Fibroblast of skin of scalp (primary cell): ENCODE measurements at places on chromosomes 4 and X.

DNA sequence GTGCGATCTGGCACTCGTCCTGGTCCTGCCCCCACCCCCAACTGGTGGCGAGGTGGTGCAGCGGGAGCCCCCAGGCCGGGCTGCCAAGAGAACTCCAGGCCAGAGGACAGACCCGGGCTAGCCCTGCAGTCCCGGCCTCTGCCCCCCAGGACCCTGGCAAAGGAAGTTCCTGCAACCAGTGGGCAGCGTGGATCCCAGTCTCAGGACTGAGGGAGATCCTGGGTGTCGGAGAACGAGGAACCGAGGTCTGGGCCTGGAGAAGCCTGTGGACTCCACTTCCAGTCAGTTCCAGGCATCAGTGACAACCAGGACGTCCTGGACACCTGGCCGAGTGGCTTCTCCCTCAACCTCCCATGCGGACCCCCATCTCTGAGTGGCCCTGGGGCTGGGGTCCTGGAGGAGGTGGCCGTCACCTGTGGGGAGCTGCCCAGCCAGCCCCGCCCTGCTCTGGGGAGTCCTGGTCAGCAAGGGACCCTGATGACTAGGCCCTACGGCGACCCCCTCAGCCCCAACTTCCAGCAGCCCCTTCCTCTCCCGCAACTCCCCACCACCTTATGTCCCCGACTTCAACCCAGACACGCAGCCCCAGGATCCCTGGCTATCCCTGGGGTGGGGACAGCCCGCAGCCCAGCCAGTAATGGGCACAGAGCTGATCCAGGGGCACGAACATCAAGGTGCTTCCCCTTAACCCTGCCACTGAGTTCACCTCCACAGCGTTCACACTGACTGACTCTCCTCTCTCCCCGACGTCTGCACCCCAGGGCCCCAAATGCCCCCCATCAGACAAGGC is 53.7 kb upstream of the NKX1-1 start:
- DNase-seq: no peak

- no peak for DNase-seq
These were observed 411.3 kb upstream of the EMCN start for GRCh38 chr4:100929135-100929534.

GRCh38 chr4:142925161-142925560 is 79.1 kb upstream of the INPP4B start:
- no peak for DNase-seq

GRCh38 chr4:89725268-89725667 is 111.7 kb downstream of the SNCA start:
- peak; percentile 31 for DNase-seq

DNA sequence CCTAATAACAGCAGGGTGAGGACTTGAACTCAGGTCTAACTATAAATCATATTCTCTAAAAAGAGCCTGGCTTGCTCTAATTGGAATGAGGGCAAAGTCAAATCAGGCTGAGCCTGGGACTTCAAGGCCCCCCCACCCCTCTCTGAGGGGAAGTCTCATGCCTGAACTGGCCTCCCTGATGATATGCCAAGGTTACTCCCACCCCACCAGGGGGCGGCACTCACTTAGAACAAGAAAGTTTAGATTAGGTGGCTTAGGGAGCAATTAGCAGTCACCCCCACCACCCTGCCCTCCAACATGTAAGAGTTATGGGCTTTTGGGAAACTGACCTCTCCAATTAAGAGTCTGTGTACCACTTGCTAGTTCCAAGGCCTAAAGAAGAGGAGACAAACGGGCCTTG is 2.7 kb downstream of the FOXO4 start:
- peak; percentile 35 for DNase-seq

GRCh38 chr4:75633846-75634245 is 3.5 kb upstream of the CDKL2 start:
- peak; percentile 56 for DNase-seq

GRCh38 chr4:127809173-127809800 is 27.2 kb downstream of the HSPA4L start:
- DNase-seq: peak; percentile 1

- DNase-seq: no peak
These were observed 83.1 kb upstream of the FAT4 start for GRCh38 chr4:125231661-125232060.

- no peak for DNase-seq
These were observed 132.8 kb upstream of the MAP9 start for GRCh38 chr4:155509555-155509954.

DNA sequence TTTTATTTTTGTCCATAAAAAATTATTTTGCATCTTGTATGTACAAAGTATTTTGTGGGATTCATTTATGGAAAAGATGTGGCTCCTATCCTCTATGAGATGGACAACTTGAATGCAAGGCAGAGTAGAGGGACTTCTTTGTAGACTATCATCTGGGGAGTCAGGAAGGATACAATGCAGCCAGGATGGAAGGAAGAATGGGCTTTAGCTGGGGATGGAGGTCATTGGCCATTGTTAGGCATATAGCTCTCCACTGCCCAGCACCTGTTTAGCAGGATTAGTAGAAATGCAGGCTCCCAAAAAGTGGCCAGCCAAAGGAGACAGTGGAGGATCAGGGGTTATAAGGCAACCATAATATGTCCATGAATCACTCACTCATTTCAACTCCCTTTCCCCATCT is 5.1 kb upstream of the TLL1 start:
- DNase-seq: no peak

GRCh38 chr4:185246453-185246852 is 37.1 kb downstream of the SNX25 start:
- no peak for DNase-seq

GRCh38 chr4:101948951-101949350 is 158.4 kb downstream of the BANK1 start:
- DNase-seq: no peak

DNA sequence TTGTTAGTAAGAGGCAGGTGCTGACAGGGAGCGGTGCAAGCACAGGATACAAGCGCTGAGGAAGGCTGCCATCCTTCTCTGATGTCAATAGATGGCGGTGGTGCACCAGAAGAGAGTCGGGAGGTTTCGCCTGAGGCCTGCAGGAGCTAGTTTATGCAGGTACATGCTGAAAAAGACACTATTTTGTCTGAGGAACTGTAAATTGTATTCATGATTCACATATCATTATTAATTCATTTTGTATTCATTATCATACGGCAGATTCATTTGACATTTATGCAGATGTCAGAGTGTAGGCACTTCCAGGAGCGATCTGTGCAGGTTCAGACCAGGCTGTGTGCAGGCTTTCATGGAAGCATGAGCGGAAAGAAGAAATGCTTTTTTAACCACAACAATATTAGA is 824.0 kb downstream of the STIM2 start:
- peak; percentile 64 for DNase-seq

DNA sequence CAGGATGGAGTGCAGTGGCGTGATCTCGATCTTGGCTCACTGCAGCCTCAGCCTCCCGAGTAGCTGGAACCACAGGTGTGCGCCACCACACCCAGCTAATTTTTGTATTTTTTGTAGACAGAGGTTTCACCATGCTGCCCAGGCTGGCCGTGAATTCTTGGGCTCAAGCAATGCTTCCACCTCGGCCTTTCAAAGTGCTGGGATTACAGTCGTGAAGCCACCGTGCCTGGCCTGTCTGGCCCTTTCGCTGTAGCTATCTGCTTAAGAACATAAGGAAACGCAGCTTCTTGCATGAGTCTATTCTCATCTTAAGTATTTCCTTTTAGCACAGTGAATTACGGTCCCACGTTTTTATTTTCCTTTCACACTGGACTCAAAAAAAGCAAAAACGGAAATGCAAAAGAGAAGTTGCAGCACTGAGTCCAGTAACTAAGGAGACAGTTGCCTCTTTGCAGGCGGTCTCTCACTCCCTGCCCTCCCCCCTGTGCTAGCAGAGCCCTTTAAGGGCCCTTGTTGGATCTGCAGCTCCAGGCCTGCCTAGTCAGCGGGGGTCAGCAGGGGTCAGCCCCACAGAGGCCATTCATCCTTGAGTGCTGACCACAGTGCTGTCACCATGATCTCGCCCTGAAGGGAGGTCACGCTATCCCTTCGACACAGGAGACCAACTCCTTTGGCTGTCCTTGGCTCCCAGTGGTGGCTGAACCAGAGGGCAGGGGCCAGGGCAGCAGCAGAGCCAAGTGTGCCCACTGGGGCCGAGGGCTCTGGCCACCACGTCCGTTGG is 21.8 kb upstream of the TBC1D14 start:
- DNase-seq: no peak

DNA sequence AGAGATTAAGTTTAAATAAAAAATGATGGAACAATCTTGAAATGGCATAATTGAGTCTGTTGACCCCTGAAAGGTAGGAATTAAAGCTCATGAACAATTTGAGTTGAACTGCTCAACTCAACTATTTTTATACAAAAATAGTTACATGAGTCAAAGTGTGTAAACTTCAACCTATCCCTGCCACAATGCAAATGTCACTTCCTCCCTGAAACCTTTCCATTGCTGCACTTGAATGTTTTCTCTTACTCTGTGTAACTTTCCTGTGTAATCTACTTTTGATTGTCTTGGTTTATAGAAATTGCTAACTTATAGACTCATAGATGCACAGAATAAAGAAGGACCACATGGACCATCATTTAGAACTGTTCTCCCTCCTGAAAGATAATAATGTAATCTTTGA is 218.5 kb downstream of the GBA3 start:
- DNase-seq: no peak

DNA sequence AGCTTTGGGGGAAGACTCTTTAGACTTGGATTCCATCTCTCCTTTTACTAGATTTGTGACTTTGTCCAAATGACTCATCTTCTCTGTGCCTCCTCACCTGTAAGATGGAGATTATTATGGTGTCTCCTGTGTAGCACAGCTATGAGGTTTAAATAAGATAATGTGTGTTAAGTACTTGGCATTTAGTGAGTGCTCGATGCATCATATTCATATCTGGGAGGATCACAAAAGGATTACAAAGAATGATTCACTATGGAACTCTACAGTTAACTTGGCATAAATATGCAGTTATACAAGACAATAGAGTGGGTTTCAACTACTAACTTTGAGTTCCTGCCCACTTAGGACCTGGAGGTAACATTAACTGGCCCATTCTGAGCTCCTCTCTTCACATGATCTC is 2.3 kb downstream of the GBA3 start:
- DNase-seq: no peak

- DNase-seq: no peak
These were observed 377.1 kb upstream of the HS3ST1 start for GRCh38 chr4:11805842-11806241.

- DNase-seq: peak; percentile 60
These were observed 72.1 kb upstream of the FAM241A start for GRCh38 chr4:112073181-112073580.

- peak; percentile 71 for DNase-seq
These were observed 218.5 kb downstream of the APBB2 start for GRCh38 chr4:40995850-40996249.

DNA sequence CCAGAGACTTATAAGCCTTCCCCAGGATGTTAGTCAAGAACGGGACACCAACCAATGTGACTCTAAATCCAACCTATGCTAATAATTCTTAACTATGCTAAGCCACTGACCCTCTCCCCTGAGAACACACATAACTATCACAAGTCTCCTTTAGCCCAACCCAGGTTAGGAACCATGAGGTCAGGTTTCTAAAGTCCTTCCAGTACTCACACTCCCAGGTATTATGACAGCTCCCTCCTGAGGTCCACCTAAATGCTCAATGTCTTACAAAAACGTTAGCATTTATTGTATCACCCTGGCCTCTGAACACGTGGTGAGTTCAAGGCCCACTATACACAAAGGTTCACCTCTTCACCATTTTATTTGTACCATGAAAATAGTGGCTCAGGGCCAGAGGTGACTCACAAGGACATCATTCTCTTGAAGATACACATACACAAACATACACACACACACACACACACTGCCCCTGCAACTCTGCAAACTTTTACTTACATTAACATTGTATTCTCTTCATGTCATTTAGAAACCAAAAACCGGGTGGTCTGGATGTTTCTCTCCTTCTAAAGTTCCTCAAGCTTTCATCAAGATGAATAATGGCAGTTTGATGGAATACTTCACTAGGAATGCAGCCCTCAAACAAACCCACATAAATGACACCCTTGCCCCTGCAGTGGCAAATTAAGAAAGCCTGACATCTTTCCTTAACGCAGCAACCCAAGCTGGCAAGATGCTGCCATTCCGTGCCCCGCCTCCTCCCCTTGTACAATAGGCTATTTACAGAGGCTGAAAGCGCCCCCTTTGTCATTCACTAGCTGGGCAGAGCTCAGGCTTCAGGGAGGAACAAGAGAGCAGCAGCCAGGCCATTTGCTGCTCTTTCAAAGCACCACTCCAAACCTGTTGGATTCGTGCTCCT is 17.7 kb downstream of the ACSL1 start:
- peak; percentile 58 for DNase-seq

DNA sequence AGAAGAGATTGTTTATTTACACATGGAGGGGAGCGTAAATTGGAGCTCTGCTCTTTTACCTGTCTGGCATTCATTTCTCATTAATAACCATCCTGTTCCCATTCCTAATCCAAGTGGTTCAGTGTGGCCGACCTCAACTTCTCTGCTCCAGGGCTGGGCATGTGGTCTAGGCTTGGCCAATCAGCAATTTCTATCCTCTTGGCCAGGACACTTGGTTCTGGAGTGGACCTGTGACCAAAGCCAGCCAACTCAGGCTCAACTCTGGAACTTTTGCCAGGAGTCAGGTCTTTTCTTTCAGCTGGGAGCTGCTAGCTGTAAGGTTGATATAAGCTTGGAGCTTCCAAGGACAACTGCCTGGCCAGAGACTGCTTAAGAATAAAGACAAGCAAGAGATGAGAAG is 15.6 kb upstream of the RASL11B start:
- no peak for DNase-seq

- DNase-seq: peak; percentile 66
These were observed 19.5 kb upstream of the SYTL5 start for GRCh38 chrX:37986893-37987292.

GRCh38 chrX:7852166-7852565 is 9.2 kb downstream of the VCX start:
- no peak for DNase-seq

DNA sequence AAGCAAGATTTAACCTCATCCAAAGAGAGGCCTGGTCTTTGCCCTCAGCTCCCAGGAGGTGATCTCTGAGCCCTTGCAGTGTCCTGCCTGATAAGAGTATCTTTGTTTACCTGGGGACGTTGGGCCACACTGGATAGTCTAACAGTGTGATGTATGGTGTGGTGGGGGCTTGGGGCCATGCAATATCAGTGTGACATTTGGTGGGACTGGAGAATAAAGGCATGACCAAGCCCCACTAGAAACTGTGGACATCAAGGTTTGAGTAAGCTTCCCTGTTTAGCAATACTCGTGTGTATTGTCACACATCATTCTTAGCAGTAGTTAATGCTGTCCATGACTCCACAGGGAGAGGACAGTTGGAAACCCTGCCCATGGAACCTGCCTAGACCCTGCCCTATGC is 34.4 kb downstream of the BBS12 start:
- no peak for DNase-seq

DNA sequence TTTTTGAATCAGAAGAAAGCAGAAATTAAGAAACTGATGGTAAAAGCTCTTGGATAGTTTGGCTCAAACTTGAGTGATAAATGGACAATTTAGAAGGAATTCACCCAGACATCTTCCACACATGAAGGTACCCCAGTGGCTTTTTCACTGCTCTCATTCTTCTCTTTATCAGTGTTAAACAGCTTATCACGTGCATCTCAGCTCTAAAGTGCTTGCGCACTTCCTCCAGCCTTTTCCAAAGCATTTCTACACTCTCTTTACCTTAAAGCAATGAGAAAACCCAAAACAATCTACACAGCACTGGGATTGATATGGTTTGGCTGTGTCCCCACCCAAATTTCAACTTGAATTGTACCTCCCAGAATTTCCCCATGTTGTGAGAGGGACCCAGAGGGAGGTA is 509.1 kb upstream of the FAT1 start:
- no peak for DNase-seq
